Common myeloid progenitor, CD34-positive (primary cell): ENCODE measurements at places on chromosomes 7 and 10.

DNA sequence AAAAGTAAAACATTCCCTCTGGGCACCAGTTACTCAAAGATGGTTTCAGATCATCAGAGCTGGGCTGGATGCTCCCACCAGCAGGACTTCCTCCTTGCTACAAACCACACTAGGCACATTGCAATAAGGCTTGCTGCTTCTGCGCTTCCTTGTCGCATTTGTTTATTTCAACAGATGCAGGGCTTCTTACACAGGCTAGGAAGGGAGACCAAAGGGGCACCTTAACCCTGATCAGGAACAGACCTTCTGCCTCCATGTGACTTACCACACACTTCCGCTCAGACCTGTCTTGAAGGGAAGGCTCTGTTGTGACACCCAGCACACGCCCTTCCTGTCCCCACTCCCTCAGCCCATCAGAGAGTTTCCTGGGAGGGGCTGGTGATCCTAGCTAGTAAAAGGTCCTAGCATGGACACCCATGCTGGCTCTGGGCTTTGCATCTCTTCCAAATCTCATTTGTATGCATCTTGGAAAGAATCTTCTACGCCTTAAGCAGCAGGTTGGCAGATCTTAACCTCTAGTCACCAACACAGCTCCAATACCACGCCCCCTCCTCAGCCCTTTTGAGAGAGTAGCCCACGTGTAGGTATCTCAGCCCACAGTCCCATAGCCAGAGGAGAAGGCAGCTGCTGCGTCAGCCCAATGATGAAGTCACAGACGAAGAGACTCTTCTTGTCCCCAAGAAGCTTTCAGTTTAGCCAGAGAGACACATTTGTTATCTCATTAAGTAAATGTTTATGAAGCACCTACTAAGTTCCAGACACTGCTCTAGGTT lies 47.1 kb upstream of the SVIL start:
- H3K27ac ChIP-seq, result no peak overlapping the region
- DNase-seq, result peak; percentile 86
- no peaks in the 10 kb centered on the region for H3K36me3 ChIP-seq

DNA sequence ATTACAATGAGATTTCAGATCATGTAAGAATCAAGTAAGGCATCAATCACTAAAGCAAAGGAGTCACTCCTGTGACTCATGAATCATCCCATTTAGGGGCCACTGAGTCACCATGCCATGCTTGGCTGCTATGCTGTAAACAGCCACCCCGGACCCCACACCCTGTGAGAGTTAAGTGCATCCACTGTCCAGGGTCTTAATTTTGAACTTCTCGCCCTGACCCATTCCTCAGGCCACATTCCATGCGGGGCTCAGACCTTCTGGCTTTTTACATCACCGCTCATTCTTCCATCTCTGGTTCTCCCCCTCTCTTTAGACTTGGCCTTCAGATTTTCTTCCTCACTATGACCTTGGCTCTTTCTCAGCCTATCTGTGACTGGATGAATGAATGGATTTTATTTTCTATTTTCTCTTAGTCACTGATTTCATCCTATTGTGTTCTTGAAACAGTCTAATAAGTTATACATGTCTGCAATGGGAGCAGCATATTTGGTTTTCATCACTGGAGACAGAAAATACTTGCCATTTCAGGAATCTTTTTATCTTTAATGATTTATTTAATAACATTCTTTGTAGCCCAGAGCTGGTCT lies 239.6 kb downstream of the SKIDA1 start:
- no peak overlapping the region for H3K27ac ChIP-seq
- no peak for DNase-seq
- no peaks in the 10 kb centered on the region for H3K36me3 ChIP-seq
- no peaks in the 10 kb centered on the region for H3K27me3 ChIP-seq
- no peak overlapping the region for H3K4me3 ChIP-seq
- H3K4me1 ChIP-seq, result no peaks in the 10 kb centered on the region

DNA sequence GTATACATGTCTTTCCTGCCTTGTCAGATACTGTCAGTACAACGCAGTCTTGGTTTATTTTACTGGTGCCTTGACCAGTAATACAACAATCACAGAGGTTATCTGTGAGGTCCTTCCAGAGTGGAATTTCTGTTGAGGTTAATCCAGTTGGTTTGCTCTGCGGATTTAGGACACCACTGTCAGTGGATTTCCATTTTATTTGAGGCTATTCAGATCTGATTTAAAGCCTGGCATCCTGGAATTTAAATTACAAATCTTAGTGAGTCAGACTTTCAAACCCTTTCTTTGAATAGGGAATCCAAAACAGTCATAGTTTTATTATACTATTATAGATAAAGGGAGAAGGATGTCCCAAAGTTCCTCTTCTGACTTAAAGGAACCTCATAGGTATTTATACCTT lies 40.5 kb downstream of the ANLN start:
- DNase-seq, result no peak
- no peaks in the 10 kb centered on the region for H3K27me3 ChIP-seq
- no peak overlapping the region for H3K27ac ChIP-seq

- H3K27me3 ChIP-seq, result no peaks in the 10 kb centered on the region
- H3K4me3 ChIP-seq, result no peak overlapping the region
Measured at GRCh38 chr10:75788394-75789205, 357.2 kb downstream of the LRMDA start.

DNA sequence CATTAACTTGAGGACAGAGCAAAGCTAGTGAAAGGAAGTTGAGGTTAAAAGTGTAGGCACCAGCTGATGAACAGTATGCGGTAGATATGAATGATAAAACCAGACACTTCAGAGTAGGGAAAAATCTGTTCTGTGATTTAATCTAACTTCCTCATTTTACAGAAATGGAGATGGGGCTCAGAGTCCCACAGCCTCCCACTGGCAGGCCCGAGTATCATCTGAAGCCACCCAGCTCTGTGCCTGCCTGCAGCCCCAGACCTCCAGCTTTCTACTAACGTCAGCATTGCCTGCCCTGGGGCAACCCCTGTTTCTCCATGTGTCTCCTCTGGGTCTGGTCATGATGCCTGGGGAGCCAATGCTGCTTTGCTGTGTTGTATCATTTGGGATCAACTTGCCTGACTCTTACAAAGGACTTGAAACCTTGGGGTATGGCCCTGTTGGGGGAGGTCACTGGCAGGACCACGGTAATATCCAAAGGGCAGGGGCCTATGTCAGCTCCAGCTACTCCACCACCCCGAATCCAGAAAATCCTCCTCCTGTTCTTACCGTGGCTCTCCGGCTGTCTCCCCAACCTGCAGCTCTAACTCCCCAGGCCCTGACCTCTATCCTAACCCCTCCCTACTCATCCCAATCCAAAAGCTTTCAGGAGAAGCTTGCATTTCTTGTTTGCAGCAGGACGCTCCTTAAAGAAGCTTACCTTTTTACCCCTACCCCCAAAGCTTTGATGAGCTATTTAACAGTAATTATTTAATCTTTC lies 56.2 kb upstream of the NPY start:
- H3K36me3 ChIP-seq, result no peaks in the 10 kb centered on the region
- H3K4me3 ChIP-seq, result no peak overlapping the region
- H3K4me1 ChIP-seq, result peaks cover 6% of the 10 kb centered on the region
- H3K27me3 ChIP-seq, result peaks cover 69% of the 10 kb centered on the region
- DNase-seq, result peak; percentile 52
- H3K27ac ChIP-seq, result no peak overlapping the region

DNA sequence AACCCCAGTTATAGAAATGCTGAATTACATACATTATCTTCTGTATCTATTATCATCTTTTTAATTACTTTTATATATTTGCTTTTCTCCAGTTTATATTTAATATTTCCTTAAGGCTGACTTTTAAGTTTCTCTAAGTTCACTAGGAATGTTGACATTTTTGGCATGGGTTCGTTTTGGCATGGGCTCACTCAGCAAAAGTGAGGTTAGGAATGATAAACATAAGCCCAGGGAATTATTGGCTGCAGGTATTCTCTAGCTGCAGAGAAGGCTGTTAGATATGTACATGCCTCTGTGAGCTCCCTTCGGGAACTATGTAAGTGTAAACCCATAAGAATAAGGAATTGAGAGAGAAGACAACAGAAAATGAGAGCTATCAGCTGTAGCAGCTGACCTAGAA lies 63.6 kb upstream of the RAB18 start:
- no peak for DNase-seq
- no peaks in the 10 kb centered on the region for H3K36me3 ChIP-seq
- no peak overlapping the region for H3K27ac ChIP-seq
- no peaks in the 10 kb centered on the region for H3K4me1 ChIP-seq
- no peaks in the 10 kb centered on the region for H3K27me3 ChIP-seq

DNA sequence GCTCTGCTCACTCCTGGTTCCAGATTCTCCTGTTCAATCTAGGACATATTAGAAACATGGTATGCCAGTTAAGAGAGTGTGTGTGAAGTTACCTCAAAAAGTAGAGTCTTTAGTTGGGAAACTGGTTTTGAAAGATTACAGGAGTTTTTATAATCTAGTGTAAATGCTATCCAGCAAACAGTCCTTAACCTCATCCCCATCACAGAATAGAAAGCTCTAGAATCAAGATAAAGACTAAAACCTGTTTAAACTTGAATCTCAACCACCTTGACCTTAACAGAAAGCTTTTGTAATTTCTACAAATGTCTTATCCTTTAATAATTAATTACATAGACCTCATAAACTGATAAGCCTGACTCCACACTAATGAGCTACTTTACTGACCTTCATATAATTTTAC lies 1288.7 kb upstream of the SORCS1 start:
- H3K36me3 ChIP-seq, result no peaks in the 10 kb centered on the region
- no peak overlapping the region for H3K27ac ChIP-seq
- H3K27me3 ChIP-seq, result no peaks in the 10 kb centered on the region
- no peak overlapping the region for H3K4me3 ChIP-seq
- H3K4me1 ChIP-seq, result peaks cover 39% of the 10 kb centered on the region
- no peak for DNase-seq

DNA sequence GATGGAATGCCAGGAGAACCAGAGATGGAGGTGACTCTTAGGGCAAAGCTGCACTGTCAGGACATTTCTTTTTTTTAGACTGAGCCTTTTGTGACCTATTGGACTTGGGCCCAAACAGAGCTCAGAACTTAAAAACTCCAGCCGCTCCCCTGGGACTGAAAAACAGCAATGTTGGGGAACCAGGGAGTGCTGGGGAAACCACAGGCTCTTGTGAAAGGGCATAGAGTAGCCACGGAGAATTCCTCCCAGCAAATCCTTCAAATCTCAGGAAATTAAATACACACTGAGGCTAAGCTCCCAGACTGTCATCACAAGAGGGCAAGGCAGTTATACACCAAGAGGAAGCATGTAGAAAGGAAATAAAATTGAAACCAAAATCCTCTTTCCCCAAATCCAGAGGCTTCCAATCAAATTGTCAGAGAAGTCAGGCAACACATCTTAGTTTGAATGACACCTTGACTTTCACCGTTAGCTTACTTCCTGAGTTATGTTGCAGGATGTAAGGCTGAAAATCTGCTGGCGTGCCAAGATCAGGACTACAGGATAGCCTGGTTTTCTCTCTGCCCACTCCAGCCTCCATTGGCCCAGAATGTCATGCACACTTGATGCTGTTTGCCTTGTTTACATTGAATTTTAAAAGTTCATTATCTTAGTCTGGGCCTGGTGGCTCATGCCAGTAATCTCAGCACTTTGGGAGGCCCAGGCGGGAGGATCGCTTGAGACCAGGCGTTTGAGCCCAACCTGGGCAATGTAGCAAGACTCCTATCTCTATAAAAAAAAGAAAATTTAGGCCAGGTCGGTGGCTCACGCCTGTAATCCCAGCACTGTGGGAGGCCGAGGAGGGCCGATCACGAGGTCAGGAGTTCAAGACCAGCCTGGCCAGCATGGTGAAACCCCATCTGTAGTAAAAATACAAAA lies 2.6 kb upstream of the RFC2 start:
- peak overlapping the region; percentile 63 for H3K27ac ChIP-seq
- peaks cover 51% of the 10 kb centered on the region for H3K4me1 ChIP-seq
- H3K27me3 ChIP-seq, result no peaks in the 10 kb centered on the region
- H3K4me3 ChIP-seq, result no peak overlapping the region
- peaks cover 2% of the 10 kb centered on the region for H3K36me3 ChIP-seq

DNA sequence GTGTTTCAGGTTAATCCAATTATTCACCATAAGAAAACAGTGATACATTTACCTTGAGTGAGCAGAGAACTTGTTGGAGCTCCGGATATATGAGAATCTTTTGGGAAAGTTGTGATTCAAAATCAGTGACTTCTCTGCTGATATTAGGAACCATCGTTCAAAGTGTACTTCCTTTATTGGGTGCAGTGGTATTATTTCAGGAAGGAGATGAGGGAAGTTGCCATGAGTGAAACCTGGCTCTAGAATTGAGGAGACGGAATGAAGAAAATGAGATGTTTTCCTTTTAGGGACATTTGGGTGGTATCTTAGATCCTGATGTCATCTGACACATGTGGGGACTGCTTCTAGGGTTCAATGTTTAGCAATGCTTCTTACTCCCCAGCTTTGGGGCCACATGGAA lies 343.9 kb downstream of the ABCA13 start:
- H3K36me3 ChIP-seq, result no peaks in the 10 kb centered on the region
- H3K4me1 ChIP-seq, result no peaks in the 10 kb centered on the region
- no peaks in the 10 kb centered on the region for H3K27me3 ChIP-seq

DNA sequence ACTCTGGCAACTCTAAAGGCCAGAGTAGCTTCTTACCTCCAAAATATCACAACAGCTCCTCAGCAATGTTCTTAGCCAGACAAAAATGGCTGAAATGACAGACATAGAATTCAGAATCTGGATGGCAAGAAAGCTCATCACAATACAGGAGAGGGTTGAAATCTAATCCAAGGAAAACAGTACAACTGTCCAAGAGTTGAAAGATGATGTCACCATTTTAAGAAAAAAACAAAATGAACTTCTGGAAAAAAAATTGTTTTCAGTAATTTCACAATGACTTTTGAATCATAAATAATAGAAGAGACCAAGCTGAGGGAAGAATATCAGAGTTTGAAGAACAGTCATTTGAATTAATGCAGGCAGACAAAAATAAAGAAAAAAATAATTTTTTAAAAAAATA lies 479.5 kb downstream of the ZWINT start:
- H3K36me3 ChIP-seq, result no peaks in the 10 kb centered on the region
- no peak overlapping the region for H3K27ac ChIP-seq
- no peaks in the 10 kb centered on the region for H3K27me3 ChIP-seq
- no peak overlapping the region for H3K4me3 ChIP-seq
- no peak for DNase-seq
- H3K4me1 ChIP-seq, result no peaks in the 10 kb centered on the region

- H3K27me3 ChIP-seq, result no peaks in the 10 kb centered on the region
- H3K4me3 ChIP-seq, result no peak overlapping the region
- H3K27ac ChIP-seq, result no peak overlapping the region
- H3K4me1 ChIP-seq, result no peaks in the 10 kb centered on the region
- H3K36me3 ChIP-seq, result no peaks in the 10 kb centered on the region
Measured at GRCh38 chr7:138396251-138397070, 63.6 kb upstream of the TRIM24 start.

- H3K27ac ChIP-seq, result peak overlapping the region; percentile 61
- H3K27me3 ChIP-seq, result no peaks in the 10 kb centered on the region
- peaks cover 14% of the 10 kb centered on the region for H3K4me1 ChIP-seq
- no peaks in the 10 kb centered on the region for H3K36me3 ChIP-seq
- DNase-seq, result no peak
- no peak overlapping the region for H3K4me3 ChIP-seq
Measured at GRCh38 chr10:15843695-15844094, 16.6 kb downstream of the MINDY3 start.

DNA sequence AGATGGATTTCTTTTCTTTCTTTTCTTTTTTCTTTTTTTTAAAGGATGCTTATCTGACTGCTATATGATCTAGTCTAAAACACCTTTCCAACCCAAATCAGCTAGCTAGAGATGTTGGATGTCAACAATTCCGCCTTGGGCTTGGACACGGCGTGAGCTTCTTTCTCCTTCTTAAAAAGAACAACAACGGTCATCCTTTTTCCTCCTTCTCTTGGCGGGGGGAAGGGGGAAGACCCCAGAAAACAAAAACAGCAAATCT lies 1.0 kb downstream of the BEND7 start:
- no peak overlapping the region for H3K27ac ChIP-seq
- no peak for DNase-seq
- H3K4me3 ChIP-seq, result peak overlapping the region; percentile 82
- H3K4me1 ChIP-seq, result peaks cover 17% of the 10 kb centered on the region
- no peaks in the 10 kb centered on the region for H3K36me3 ChIP-seq
